Stimulated activated effector memory CD8-positive, alpha-beta T cell treated with anti-CD3 and anti-CD28 coated beads, Interleukin-12 subunit alpha, Interleukin-12 subunit beta, amount 100 ng/mL, for 72 hours (primary cell): ENCODE measurements at places on chromosomes 7 and 10.

- DNase-seq, result no peak
Observed at GRCh38 chr7:127782654-127783559, 130.9 kb downstream of the SND1 start.

GRCh38 chr10:83023662-83024061 is 1115.6 kb upstream of the GHITM start:
- DNase-seq, result no peak

- no peak for DNase-seq
Observed at GRCh38 chr10:31413325-31413724, 94.3 kb downstream of the ZEB1 start.

GRCh38 chr7:98126311-98127142 is 19.9 kb downstream of the LMTK2 start:
- DNase-seq, result no peak

DNA sequence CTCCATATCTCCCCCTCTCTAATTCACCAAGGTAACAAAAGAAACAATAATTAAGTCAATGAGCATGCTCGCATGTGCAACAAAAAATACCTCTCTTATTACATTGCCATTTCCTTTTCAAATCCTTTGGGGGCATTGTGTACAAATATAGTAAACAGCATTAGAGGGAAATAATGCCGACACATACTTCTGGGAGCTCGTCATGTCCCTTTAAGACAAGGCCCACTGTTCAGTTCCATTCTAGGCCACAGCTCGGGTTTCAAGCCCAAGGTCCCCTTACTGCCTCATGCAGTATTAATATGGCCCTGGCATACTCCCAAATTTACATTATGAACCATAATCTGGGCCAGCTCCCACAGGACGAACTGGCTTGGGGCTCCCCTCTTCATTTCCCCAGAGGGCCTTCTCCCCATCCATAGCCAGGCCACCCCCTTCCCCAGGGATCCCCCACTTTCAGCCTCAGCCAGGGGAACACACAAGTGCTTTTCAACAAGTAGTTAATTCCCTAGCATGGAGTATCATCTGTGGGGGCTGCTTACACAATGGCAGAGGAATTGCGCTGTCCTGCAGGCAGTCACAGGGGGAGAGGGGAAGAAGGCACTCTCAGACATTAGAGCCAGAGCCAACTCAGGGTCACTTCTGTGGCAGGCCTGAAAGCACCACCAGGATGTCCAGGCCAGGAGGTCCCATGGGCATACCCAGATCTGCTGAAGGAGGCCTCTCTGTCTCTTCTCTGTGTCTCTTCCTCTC is 110.6 kb downstream of the KCNMA1 start:
- DNase-seq, result no peak

GRCh38 chr10:102055647-102056419 is at the start of gene ARMH3:
Gene ARMH3, minus strand, starts transcription at chr10:102056173. Its CDS starts 16,059 bp downstream, at chr10:102040114.
- DNase-seq, result peak; percentile 80

DNA sequence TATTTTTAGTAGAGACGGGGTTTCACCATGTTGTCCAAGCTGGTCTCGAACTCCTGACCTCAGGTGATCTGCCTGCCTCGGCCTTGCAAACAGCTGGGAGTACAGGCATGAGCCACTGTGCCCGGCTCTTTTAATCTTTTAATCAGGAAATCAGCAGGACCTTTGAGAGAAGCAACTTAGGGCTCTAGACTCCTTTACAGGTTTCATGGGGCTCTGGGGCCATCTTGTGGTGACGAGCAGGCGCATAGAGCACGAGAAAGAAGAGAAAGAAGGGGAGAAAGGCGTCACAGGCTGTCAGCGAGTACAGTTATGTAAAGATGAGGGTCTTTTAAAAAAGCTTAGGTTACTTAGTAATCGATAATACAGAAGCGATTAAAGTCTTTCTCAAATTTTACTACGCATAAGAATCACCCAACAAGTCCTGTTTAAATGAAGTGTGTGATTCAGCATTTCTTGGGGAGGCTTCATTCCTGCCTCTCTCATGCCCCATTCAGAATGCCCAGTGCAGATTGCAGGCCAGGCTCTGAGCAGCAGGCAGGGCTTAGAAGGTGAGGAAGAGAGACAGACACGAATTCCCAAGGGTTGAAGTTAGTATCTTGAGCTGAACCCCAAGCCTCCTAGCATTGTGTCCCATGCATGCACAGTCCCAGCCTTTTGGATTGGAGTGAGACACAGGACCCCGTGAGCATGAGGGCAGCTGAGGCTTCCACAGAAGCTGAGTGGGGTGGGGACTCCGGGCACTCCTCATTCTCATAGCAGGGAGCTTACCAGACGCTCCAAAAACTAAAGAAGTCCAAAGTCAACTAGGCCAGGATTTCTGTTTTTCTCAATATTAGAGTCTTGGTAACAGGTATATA is 23.6 kb upstream of the PFKP start:
- no peak for DNase-seq

- DNase-seq, result no peak
Observed at GRCh38 chr10:109665321-109665720, 258.0 kb downstream of the XPNPEP1 start.
